ENCODE measurements at places on chromosomes 7 and 10.
A peak's percentile ranks its signal among the peaks of the same experiment; 100 is the strongest.

GRCh38 chr7:7913504-7913903 is 55.1 kb upstream of the GLCCI1 start:
- peak; percentile 33 for DNase-seq

GRCh38 chr7:30671793-30672465 is 10.3 kb downstream of the CRHR2 start:
- peak; percentile 78 for DNase-seq

DNA sequence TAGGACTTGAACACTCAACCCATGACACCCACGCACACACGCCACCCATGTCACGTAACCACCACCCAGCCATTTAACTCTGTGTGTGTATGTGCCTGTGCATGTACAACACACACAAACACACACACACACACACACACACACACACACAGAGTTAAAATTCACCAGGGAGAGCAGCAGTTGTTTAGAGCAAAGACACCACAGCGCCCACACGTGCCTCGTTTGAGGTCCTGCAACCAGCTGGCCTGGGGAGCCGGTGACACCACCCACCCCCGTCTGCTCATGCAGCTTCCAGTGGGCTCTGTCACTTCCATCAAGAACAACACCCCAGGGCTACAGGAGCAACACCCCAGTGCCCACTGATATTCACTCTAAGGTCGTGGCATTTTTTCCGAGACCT is 97.4 kb downstream of the ELFN1 start:
- no peak for DNase-seq

DNA sequence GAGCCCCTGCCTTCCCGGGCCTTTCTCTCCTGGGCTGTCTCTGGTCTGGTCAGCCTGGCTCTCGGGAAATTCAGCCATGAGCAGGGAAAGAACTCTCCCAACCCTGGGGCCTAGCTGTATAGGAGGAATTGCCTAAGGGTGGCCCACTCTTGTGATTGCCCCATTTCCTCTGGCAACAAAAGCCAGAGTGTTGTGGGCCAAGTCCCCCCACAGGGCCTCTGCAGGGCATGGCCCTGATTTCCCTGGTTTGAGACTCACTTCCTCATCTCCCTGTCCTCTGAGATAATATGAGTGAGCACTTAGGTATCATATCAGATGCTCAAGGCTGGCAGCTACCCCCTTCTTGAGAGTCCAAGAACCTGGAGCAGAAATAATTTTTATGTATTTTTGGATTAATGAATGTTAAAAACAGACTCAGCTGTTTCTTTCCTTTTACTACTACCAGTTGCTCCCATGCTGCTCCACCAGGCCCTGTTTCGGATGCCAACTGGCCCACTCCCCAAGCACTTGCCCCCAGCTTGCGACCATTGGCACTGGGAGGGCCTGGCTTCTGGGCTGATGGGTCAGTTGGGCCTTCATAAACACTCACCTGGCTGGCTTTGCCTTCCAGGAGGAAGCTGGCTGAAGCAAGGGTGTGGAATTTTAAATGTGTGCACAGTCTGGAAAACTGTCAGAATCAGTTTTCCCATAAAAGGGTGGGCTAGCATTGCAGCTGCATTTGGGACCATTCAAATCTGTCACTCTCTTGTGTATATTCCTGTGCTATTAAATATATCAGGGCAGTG is 11.4 kb downstream of the IRF5 start:
- DNase-seq: no peak

DNA sequence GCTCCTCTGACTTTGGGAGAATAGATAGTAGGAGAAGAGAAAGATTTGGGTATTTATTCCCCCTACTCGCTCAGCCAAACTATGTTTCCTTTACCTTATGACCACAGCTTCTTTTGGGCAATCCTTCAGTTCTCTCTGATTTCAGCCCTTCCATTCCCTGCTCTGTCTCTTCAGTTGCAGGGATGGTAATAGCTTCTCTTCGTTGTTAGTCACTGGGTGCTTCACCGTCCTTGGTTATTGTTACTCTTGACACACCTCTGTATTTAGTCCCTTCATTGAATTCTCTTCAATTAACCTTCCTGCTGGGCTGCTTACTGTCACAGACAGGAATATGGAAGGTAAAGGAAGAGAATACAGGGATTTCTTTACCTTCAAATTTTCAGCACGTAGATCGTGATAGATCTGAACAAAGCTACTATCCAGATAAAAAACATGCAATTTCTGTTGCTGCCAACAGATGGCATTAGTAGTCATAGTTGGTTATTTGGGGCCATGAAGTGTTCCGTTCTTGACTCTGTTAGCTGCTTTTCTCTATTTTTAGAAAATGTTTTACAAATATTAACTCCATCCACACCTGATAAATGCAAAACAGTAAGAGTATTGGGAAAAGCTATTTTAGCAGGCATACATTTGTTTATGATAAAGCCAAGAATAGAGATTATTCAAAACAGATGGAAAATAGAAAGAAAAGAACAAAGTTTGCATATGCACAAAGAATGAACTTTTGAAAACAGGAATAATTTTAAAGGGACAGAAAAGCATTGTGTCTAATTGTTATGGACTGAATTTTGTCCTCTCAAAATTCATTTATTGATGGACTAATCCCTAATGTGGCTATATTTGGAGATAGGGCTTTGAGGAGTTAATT is 14.0 kb upstream of the PTTG1IP2 start:
- DNase-seq: peak; percentile 61

- no peak for DNase-seq
These were observed 501.6 kb upstream of the PHF14 start for GRCh38 chr7:10472115-10472514.

DNA sequence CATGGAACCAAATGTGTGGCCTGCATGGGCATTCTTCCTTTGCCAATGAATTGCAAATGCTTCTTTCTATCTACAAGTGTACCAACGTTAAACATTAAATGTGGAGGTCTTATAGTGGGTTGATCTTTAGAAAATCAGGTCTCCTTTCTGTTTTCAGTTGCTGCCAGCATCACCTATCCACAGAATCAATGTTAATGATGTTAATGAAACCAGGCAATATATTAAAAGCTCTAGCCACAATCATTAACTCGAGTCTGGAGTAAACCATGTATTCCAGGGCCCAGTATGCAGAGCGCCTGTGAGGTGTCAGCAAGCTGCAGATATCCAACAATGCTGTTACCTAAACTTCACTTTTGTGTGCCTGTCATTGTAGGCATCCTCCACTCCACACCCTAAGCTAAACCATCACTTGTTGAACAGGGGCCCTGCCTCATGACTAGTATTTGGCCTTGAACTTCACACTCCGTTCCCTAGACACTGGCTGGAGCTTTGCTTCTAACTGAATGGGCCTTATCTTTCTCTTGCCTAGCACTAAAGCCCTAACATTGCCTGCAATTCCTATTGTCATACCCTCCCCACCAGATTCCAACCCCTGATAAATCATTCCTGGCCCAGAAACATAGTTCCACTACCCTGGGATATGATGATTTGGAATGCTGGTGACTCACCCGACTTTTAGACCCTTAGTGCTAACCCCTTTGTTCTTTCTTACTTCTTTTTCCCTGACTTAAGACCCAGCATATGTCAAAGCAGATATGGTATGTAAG is 24.3 kb upstream of the ITGB8 start:
- no peak for DNase-seq

Measured in EH (cell line).